Suprapubic skin (tissue), 4 donors: ENCODE measurements at places on chromosomes 7 and 10.

DNA sequence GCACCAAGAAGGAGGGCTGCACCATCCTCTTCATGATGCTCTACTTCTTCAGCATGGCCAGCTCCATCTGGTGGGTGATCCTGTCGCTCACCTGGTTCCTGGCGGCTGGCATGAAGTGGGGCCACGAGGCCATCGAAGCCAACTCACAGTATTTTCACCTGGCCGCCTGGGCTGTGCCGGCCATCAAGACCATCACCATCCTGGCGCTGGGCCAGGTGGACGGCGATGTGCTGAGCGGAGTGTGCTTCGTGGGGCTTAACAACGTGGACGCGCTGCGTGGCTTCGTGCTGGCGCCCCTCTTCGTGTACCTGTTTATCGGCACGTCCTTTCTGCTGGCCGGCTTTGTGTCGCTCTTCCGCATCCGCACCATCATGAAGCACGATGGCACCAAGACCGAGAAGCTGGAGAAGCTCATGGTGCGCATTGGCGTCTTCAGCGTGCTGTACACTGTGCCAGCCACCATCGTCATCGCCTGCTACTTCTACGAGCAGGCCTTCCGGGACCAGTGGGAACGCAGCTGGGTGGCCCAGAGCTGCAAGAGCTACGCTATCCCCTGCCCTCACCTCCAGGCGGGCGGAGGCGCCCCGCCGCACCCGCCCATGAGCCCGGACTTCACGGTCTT lies 1.9 kb downstream of the FZD1 start:
- peak; percentile 66 for DNase-seq

DNA sequence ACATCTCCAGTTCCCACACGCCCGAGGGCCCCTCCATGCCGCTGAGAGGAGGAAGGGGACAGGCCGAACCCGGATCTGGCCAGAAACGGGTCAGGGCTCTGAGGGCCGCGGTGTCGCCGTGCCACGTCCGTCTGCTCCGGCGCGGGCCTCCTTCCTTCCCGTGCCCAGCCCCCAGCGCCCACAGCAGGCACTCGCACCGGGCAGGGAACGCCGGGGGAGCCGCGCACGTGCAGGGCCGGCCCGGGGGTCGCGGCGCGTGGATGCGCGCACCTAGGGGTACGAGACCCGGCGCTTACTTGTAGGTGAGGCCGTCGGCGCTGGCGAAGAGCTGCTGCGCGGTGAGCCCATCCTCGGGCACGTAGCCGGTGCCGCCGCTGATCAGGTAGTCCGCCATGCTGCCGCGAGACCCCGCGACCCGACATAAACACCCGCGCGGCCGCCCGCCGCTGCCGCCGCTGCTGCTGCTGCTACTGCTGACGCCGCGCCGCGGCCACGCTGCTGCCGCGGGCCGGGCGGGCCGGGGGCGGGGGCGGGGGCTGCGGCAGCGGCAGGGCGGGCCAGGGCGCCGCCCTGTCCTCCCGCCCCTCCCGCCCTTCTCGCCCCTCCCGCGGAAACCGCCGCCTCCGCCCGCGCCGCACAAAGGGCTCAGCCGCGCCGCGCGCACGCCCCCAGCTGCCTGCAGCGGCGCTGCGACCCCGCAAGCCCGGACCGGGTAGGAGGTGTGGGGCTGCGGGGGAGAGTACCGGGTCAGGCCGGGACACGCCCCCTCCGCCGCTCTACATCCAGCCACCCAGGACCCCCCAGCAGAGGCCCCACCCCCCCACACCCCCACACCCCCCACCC lies 4.1 kb downstream of the IMPDH1 start:
- no peak for DNase-seq

DNA sequence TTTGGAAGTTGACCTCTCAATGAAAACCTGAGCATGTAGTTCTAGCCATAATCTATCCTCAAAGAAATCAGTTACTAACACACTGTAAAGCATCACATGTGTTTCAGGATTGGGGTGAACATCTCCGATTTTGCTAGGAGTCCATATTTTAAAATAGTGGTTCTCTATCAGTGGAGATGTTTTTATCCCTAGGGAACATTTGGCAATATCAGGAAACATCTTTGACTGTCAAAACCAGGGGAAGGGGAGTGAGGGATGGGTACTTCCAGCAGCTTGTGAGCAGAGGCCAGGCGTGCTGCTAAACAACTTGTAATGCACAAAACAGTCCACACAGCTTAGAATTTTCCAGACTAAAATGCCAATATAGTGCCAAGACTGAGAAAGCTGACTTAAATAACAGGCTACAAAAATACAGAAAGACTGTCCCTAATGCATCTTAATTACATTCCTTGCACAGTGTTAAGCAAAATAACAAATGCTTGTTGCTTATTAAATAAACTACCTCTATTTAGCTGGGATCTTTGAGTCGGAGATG lies 120.9 kb downstream of the CRPPA start:
- DNase-seq: no peak

- no peak for DNase-seq
These were observed 63.9 kb upstream of the SORCS3 start for GRCh38 chr10:104577163-104577562.

DNA sequence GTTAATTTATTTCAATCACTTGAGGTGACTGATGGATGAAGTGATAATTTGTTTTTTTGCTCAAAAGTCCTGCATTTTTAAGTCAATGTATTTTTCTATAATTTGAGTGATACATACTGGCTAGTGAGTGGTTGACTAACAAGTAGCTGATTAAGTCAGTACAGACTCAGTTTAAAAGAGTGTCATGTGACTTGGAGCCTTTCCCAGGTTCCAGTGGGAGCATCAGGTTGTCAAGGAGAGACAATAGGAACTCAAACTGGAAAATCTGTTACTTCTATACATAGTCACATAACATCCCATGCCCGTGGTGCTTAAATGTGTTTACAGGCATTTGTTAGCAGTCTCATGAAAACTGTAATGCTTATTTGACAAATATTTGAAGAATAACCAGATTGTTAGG lies 154.7 kb downstream of the ANK3 start:
- no peak for DNase-seq

DNA sequence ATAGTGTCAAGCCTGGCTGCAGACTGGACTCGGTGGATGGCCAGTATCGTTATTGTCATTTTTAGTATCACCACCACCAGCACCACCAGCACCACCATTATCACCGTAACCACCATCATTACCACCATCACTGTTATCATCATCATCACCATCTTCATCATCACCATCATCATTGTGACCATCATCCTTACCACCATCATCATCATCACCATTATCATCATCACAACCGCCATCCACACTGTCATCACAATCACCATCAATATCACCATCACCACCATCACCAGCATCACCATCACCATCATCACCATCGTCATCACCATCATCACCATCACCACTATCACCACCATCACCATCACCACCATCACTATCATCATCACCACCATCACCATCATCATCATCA lies 65.6 kb downstream of the FOXL3 start:
- DNase-seq: no peak

DNA sequence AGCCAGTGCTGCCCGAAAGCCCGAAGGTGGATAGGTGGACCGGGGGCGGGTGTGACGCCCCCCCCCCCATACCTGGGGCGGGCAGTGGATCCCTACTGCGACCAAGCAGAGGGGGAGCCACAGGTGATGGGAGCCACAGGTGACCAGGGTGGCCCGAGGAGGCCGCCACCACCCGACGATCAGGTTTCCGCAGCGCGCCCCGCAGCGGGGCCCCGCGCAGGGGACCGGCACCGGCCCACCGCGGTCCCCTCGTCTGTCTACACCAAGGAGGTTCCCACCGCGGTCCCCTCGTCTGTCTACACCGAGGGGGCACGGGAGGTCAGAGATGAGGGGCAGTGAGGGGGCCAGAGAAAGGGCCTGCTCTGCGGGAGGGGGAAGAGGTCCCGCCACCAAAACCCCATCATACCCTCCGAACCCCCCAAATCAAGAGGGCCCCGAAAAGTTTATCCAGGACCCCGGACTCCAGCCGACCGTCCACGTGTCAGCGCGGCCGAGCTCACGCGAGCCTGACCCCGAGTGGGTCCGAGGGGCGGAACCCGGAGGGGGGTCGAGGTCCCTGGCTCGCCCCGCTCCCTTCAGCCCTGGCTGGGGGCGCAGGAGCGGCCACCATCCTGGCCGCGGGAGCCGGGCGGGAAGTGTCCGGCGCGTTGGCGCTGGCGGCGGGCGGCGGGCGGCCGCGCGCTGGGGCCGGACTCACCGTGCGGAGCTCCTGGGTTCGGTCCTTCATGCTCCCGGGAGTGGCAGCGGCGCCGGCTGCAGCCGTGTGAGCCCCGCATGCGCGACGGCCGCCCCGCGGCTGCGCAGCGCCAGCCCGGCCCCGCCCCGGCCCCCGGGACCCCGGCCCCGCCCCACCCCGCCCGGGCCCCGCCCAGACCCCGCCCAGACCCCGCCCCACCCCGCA lies at the start of gene STX1A:
TSS of gene STX1A (minus strand) at position 765 of the 901 bp plus-strand sequence. CDS start at position 727, 38 bp downstream.
- DNase-seq: no peak

DNA sequence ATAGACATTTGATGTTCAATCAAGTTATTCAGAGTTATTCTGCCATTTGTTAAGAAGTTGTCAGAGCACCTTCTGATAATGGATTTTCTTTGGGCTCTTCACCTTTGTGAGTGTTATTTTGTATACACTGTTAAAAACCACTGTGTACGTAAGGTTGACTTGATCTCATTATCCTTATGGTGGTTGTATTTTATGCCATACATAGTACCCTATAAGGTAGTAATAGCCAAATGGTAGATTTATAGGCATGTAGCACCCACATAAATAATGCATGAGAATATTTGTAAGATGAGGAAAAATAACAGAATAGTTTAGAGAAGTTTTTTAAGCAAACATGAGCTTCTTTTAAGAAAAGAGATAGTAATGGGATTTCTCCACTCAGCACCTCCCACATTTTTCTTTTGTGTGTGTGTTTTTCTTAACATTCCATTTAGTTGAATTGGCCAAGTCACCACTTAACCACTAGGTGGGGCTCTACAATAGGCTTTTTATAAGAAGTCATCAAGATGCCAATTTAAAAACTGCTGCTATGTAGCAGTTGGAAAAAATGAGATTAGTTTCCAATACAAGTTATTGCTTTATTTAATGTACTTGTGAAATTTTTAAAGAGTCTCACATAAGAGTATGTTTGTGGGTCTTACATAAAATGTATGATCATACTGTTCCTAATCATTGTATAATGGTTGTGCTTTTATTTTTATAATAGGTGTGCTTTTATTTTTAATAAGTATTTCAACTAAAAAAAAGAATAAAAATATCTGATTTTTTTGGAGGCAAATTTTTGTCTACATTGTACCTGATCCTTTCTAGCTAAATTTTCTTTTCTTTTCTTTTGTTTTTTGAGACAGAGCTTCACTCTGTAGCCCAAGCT lies 41.1 kb upstream of the STMP1 start:
- DNase-seq: no peak

GRCh38 chr10:32166365-32166764 lies 110.1 kb upstream of the KIF5B start:
- DNase-seq: peak; percentile 0

- no peak for DNase-seq
These were observed 91.1 kb upstream of the ARHGAP21 start for GRCh38 chr10:24814568-24815313.
